Spinal cord (tissue), 10 donors: ENCODE measurements at places on chromosomes 7 and 10.
A peak's percentile ranks its signal among the peaks of the same experiment; 100 is the strongest.

GRCh38 chr10:17340144-17340829 lies 112.2 kb downstream of the VIM start:
- no peaks in the 10 kb centered on the region for H3K4me1 ChIP-seq
- H3K4me3 ChIP-seq: no peak overlapping the region
- no peak overlapping the region for H3K27ac ChIP-seq
- no peaks in the 10 kb centered on the region for H3K27me3 ChIP-seq
- H3K36me3 ChIP-seq: no peaks in the 10 kb centered on the region

- DNase-seq: peak; percentile 29
- H3K4me1 ChIP-seq: no peaks in the 10 kb centered on the region
- peak within 1 kb of the TSS; percentile 30 for H3K4me3 ChIP-seq
Observed at GRCh38 chr10:67837541-67838314, at the start of gene DNAJC12. Gene DNAJC12, minus strand, starts transcription at chr10:67838188. Its CDS starts 177 bp downstream, at chr10:67838011.

DNA sequence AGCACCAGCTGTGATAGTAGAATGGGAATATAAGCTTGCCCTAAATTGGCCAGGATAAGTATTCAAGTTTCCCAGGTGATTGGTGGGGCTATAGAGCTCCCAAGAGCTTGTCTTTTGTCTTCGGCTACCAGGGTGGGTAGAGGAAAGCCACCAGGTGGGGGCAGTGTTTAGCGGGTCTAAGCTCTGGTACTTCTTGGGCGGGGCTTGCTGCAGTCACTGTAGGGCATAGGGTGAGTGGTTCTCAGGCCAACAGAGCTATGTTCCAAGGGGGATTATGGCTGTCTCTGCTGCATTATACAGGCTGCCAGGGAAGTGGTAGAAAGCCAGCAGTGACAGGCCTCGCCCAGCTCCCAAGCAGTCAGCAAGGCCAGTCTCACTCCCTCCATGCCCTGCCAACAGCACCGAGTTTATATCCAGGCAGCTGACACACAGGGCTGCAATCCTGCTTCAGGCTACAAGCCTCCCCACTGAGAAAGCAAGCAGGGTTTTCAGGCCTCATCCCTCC lies 110.7 kb downstream of the ZNF467 start:
- no peak overlapping the region for H3K4me3 ChIP-seq
- H3K36me3 ChIP-seq: no peaks in the 10 kb centered on the region
- no peaks in the 10 kb centered on the region for H3K4me1 ChIP-seq
- H3K27me3 ChIP-seq: no peaks in the 10 kb centered on the region
- no peak for DNase-seq

DNA sequence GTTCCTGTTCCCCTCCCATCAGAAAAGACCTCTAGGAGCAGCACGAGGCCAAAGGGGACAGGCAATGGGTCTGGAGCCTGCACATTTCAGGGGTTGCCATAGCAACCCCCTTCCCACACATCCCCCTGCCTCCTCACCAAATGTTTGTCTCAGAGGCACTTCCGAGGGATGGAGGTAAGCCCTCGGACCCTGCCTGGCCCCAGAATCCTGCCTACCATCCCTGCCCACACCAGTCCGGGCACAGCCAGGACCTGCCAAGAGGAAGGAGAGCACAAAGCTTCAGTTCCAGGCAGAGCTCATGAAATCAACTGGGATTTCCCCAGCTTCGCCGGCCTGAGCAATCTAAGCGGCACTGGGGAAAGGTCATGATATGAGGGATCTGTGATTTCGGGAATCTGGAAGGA lies 175.0 kb upstream of the PLXNA4 start:
- H3K4me1 ChIP-seq: peaks cover 19% of the 10 kb centered on the region
- no peak for DNase-seq
- no peak overlapping the region for H3K4me3 ChIP-seq
- H3K27ac ChIP-seq: no peak overlapping the region
- no peaks in the 10 kb centered on the region for H3K27me3 ChIP-seq

GRCh38 chr7:66524738-66525137 lies 103.9 kb upstream of the KCTD7 start:
- peaks cover 21% of the 10 kb centered on the region for H3K36me3 ChIP-seq
- peaks cover 10% of the 10 kb centered on the region for H3K4me1 ChIP-seq
- H3K27ac ChIP-seq: no peak overlapping the region
- no peak for DNase-seq

DNA sequence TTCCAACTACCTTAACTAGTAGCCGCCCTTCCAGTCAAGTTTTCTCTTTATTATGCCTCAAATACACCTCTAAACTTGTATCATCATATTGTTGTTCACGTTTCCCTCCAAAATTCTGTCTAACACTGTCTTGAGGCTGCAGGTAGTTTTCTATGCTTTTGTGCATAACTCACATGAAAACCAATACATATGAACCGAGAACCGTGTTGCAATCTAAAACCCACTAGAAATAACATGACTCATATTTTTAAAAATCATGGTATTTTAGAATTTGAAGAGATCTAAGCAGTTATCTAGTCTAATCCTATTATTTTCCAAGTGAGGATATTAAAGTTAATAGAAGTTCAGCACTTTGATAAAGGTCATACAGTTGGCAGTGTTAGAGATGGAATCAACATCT lies 18.2 kb downstream of the LIPF start:
- DNase-seq: no peak
- no peak overlapping the region for H3K27ac ChIP-seq
- H3K4me3 ChIP-seq: no peak overlapping the region
- H3K27me3 ChIP-seq: no peaks in the 10 kb centered on the region

GRCh38 chr7:120164-120991 lies 72.0 kb upstream of the FAM20C start:
- no peak overlapping the region for H3K27ac ChIP-seq
- H3K4me3 ChIP-seq: no peak overlapping the region
- H3K36me3 ChIP-seq: no peaks in the 10 kb centered on the region
- no peak for DNase-seq

GRCh38 chr7:28840592-28840995 lies 117.5 kb downstream of the TRIL start:
- DNase-seq: no peak
- no peak overlapping the region for H3K4me3 ChIP-seq
- H3K36me3 ChIP-seq: no peaks in the 10 kb centered on the region
- H3K27me3 ChIP-seq: no peaks in the 10 kb centered on the region

DNA sequence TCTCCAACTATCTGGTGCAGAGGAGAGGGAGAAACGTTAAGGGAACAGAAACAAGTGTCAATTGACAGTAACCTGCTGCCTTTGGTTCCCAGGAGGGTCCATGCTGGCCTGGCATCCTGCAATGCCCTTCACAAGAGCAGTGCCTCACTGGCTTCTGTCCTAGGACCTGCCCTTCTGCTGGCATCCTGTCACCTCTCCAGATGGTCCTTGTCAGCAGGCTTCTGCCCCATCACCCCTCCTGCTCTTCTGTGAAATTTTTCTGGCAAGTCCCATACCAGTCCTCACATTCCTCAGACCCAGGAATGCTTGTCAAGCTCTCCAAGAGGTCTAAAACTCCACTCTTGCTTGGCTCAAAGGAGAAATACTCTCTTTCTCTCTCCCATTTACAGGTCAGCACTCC lies 34.2 kb downstream of the C10orf67 start:
- H3K36me3 ChIP-seq: no peaks in the 10 kb centered on the region
- no peak overlapping the region for H3K27ac ChIP-seq
- no peak overlapping the region for H3K4me3 ChIP-seq
- H3K27me3 ChIP-seq: no peaks in the 10 kb centered on the region

- no peak for DNase-seq
- no peak overlapping the region for H3K4me3 ChIP-seq
- H3K4me1 ChIP-seq: no peaks in the 10 kb centered on the region
- no peaks in the 10 kb centered on the region for H3K27me3 ChIP-seq
- no peaks in the 10 kb centered on the region for H3K36me3 ChIP-seq
Observed at GRCh38 chr10:2882628-2883027, 184.7 kb upstream of the PFKP start.

- no peak overlapping the region for H3K4me3 ChIP-seq
- H3K27me3 ChIP-seq: no peaks in the 10 kb centered on the region
- DNase-seq: no peak
- peaks cover 36% of the 10 kb centered on the region for H3K36me3 ChIP-seq
Observed at GRCh38 chr10:79424221-79425073, 21.0 kb downstream of the ZCCHC24 start.

- H3K36me3 ChIP-seq: peaks cover 3% of the 10 kb centered on the region
- peak overlapping the region; percentile 40 for H3K27ac ChIP-seq
- peaks cover 56% of the 10 kb centered on the region for H3K4me1 ChIP-seq
- no peak overlapping the region for H3K4me3 ChIP-seq
- H3K27me3 ChIP-seq: no peaks in the 10 kb centered on the region
Observed at GRCh38 chr10:97515271-97515978, 16.7 kb downstream of the UBTD1 start.

- DNase-seq: peak; percentile 76
- H3K27ac ChIP-seq: no peak overlapping the region
- H3K4me3 ChIP-seq: no peak overlapping the region
- no peaks in the 10 kb centered on the region for H3K36me3 ChIP-seq
- H3K27me3 ChIP-seq: peaks cover 3% of the 10 kb centered on the region
Observed at GRCh38 chr10:114876602-114877300, 55.2 kb downstream of the FHIP2A start.
